ENCODE measurements at places on chromosomes 11 and 22. TPM values are rescaled to one million over a fixed set of nuclear protein-coding genes. Genes with fewer than 3 reads are reported as not detected.

NFAM1 gene
- 0.27 TPM for total RNA-seq

WT1 gene
- not detected for total RNA-seq

C11orf91 gene
- total RNA-seq, result not detected

TOLLIP gene
- 59.7 TPM for total RNA-seq

RFPL1 gene
- total RNA-seq, result not detected

EWSR1 gene
- total RNA-seq, result 295 TPM

BAIAP2L2 gene
- 0.96 TPM for total RNA-seq

RAG2 gene
- not detected for total RNA-seq

All from B cell (primary cell).